ENCODE measurements at places on chromosomes 1 and 21.

- peak; percentile 46 for DNase-seq
Observed at GRCh38 chr1:16243936-16244649, 7.1 kb upstream of the CPLANE2 start.

- no peak for DNase-seq
Observed at GRCh38 chr1:228317411-228317828, 89.2 kb downstream of the TRIM11 start.

GRCh38 chr21:25566645-25567044 lies 40.6 kb downstream of the MRPL39 start:
- DNase-seq, result no peak

DNA sequence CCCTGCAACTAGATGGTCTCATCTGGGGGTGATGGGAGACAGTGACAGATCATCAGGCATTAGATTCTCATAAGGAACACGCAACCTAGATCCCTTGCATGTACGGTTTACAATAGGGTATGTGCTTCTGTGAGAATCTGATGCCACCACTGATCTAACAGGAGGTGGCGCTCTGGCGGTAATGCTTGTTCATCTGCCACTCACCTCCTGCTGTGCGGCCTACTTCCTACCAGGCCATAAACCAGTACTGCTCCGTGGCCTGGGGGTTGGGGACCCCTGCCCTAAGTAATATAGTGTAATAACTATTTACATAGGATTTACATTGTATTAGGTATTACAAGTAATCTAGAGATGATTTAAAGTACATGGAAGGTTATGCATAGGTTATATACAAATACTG lies 134.9 kb downstream of the CLEC20A start:
- DNase-seq, result no peak

GRCh38 chr1:234989479-234990327 lies 138.9 kb downstream of the TOMM20 start:
- no peak for DNase-seq

GRCh38 chr1:70195342-70195741 lies 10.0 kb downstream of the LRRC40 start:
- DNase-seq, result no peak

DNA sequence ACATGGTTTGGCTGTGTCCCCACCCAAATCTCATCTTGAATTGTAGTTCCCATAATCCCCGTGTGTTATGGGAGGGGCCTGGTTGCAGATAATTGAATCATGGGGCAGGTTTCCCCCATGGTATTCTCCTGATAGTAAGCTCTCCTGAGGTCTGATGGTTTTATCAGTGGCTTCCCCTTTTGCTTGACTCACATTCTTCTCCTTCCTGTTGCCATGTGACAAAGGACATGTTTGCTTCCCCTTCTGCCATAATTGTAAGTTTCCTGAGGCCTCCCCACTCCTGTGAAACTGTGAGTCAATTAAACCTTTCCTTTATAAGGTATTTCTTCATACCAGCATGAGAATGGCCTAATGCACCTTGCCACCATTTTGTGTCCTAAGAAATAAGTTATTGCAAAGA lies 415.0 kb downstream of the COL11A1 start:
- no peak for DNase-seq

GRCh38 chr21:35256468-35256988 lies 207.4 kb upstream of the RUNX1 start:
- no peak for DNase-seq

DNA sequence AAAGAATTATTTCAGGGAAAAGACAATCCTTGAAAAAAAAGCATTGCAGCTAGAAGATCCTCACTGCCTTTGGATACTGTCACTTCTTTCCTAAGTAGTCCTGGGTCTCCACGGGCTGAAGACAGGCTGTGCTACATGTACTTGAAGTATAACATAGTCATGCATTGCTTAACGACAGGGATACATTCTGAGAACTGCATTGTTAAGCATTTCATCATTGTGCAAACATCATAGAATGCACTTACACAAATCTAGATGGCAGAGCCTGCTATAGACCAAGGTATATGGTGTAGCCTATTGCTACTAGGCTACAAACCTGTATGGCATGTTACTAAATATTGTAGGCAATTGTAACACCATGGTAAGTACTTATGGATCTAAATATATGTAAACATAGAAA lies 54.0 kb downstream of the KIAA0040 start:
- no peak for DNase-seq

GRCh38 chr1:114037962-114038816 lies 58.9 kb downstream of the OLFML3 start:
- DNase-seq, result no peak

- DNase-seq, result no peak
Observed at GRCh38 chr1:22212400-22213233, 69.7 kb upstream of the WNT4 start.

GRCh38 chr1:166297993-166298392 lies 131.2 kb upstream of the FAM78B start:
- no peak for DNase-seq

GRCh38 chr1:163361123-163361934 lies 39.6 kb downstream of the NUF2 start:
- DNase-seq, result no peak

DNA sequence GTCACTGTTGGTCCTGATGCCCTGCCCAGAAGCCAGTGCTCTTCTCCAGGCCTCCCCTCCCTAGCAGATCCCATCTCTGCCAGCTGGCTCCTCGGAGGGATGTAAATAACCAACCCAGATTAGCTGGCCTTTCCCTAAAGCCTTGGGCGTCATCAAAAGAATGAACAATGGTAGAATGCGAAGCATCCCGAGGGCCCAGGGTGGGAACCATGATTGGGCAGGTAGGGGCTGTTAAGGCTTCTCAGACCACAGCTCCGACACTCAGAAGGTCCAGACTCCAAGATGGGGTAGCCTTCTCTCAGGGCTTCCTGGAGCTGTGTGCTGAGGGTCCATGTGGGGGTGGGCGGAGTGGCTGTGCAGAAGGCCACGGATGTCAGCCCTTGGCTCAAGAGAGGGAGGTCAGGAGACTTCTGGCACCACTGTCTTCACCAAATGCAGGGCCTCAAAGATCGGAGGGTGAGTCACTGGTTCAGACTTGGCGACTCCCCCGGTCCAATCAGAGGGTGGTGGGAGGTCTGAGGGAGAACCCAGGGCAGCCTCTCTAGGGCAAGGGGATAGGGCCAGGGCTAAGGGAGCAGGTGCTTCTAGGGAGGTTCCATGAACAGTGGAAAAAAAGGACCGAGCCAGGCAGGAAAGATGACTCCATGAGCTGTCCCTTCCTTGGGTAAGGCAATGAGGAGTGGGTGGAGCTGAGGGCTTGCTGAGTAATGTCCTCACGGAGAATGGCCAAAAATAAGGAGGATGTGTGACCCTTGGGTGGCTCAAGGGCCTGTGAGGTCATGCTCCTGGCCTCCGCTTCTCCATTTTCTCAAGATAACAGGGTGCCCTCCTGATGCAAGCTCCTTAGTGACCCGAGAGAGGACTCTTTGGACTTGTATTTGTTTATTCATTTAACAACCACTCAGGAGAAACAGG lies 58.4 kb upstream of the EPS8L3 start:
- no peak for DNase-seq

DNA sequence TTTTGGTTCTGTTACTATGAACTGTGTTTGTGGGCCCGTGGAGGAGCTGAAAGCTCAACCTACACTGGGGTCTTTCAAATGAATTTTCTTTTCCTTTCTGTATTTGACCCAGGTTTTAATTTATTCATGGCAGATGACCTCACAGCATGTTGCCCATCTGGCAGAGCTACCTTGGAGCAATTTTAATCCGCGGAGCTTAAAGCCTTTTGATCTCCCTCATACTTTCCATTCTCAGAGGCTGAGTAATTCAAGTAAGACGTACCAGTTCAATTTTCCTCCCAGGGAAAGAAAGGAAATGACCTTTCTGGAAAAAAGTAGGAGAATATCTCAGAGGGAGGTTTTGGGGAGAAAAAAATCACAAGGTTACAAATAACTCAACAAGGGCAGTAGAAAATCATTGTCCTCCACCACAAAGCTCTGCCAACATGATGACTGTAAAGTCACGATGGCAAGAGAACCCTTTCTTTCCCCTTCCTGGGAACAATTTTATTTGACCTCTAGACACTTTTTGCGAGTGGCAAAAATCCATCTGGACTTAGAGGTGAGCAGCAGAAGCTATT lies 21.6 kb upstream of the PCP4 start:
- no peak for DNase-seq

GRCh38 chr1:151536499-151536898 lies 3.6 kb upstream of the TUFT1 start:
- DNase-seq, result no peak

DNA sequence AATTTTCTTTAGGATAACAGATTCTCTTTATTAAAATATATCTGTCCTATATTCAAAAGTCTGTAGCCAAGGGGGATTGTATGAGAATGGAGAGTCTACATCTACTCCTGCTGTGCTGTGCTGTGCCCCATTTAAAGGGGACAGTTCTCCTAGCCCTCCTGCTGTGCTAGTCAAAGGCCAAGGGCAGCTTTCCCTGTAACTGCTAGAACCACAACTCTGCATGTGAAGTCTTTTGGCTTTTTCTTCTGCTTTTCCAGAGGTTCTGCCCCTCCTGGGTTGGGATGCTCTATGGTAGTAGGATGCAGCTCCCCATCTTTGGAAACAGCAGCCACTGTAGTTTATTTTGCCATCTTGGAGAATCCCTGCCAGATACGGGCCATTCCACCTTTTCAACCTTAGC lies 197.5 kb upstream of the JUN start:
- no peak for DNase-seq

DNA sequence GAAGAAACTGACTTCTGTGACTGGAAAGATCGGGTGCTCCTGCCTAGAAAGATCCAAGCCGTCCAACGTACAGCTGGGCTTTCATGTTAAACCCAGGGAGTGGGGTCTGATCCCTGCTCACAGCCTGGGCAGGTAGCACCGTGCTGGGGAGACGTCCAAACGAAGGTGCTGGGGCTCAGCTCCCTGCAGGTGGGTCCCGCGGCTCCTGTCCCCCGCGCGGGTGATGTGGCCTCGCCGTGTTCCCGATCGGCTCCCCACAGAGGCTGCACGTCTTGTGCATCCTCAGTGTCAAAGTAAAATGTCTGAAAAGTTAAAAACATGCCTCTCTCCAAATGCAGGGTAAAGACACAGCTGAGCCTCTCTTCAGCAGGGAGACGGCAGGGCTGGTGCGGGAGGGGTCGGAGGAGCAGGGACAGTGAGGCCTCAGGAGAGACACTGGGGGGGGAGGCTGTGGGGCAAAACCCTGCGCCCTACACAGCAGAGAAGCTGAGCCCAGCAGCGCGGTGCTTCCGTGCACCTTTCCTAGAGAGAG lies 40.1 kb upstream of the COL6A2 start:
- DNase-seq, result no peak

DNA sequence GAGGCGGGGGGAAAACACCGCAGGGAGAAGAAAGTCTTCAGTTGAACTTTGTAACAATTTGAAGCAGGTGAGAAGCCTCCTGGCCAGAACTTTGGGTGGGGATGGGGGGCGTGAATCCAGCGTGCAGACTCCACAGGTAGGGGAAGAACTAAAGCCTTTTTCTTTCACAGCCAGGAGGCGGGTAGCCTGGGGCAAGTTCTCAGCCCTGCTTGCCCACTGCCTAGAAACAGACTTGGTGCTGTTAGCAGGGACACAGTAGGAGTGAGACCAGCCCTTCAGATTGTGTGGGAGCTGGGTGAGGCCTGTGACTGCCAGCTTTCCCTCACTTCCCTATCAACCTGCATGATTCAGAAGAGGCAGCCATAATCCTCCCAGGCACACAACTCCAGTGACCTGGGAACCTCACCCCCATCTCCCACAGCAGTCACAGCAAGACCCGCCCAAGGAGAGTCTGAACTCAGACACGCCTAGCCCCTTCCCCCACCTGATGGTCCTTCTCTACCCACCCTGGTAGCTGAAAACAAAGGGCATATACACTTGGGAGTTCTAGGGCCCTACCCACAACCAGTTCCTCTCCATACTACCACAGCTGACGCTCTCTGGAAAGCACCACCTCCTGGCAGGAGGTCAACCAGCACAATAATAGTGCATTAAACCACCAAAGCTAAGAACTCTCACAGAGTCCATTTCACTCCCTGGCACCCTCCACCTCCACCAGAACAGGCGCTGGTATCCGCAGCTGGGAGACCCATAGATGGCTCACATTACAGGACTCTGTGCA lies 83.5 kb upstream of the CDC42BPA start:
- DNase-seq, result no peak

- no peak for DNase-seq
Observed at GRCh38 chr1:19309123-19309813, 2.7 kb downstream of the AKR7A2 start.

GRCh38 chr21:34890724-34891612 lies 158.1 kb downstream of the RUNX1 start:
- DNase-seq, result no peak

DNA sequence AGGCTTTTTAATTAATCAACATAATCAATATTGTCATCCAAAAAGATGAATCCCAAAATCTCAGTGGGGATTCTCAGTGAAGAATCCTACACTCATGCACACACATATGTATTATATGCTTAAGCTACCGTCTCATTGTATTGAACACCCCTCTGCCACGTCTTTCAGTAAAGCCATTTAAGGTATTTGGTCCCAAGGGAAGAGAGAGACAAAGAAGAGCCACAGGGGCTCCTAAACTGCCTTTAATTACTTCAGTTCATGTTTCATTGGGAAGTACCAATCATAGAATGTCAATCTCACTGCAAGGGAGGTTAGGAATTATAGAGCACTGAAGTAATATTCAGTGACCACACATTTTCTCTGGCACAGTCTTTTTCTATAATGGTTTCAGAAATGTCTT lies 388.6 kb upstream of the NEGR1 start:
- no peak for DNase-seq

- no peak for DNase-seq
Observed at GRCh38 chr1:113021430-113022085, 51.4 kb upstream of the LRIG2 start.

DNA sequence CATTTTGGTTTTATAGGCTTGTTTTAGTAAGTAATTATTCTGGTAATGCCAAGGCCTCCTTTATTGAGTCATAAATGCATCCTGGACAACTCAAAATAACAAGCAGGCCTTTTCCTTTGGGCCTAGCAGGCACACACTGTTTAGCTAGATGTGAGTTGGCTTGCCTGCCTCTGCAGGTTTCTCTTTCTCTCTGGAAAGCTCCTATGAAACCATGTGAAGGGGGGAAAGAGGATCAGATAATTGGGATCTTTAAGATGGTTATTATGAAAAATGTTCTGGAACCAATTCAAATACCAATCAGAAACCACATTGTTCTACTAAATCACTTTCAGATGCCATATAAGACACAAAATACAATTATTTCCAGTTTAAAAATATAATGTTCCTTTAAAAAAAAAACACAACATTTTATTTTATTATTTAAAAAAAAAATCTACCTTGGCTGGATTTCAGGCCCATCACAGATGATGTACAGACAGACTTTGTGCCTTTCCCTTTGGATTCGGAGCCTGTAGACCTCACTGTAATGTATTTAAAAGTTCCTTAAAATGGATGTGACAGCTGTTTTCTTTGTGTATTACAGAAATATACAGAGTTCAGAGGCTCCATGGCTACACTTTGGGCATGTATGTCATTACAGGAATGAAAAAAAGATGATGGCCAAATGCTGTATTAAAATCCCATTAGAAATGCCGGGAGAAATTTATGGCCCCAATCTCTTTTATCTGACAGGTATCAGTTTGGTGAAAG lies 80.2 kb downstream of the NTMT2 start:
- DNase-seq, result no peak
